Smooth muscle cell of the umbilical artery (primary cell): ENCODE measurements at places on chromosomes 16 and 17. TPM values are rescaled to one million over a fixed set of nuclear protein-coding genes. Genes with fewer than 3 reads are reported as not detected.

VAT1L gene
- total RNA-seq = 43.1 and 43.9 TPM in 2 replicates

ZFHX3 gene
- 4.8 and 11.3 TPM in 2 replicates for total RNA-seq

C17orf107 gene
- total RNA-seq = 6.8 and 7.8 TPM in 2 replicates

SLC13A2 gene
- not detected in 2 replicates for total RNA-seq

CACNA1H gene
- 1.2 and 3.0 TPM in 2 replicates for total RNA-seq

TEKT1 gene
- total RNA-seq = not detected in 2 replicates

ZNF668 gene
- 8.3 and 9.8 TPM in 2 replicates for total RNA-seq

MT1A gene
- total RNA-seq = 0.88 TPM in 1 of 2 replicates, not detected in the other

KRT32 gene
- total RNA-seq = 0.09 TPM in 1 of 2 replicates, not detected in the other

BAHCC1 gene
- 3.0 and 9.0 TPM in 2 replicates for total RNA-seq

SLC38A8 gene
- not detected in 2 replicates for total RNA-seq

TMEM235 gene
- not detected in 2 replicates for total RNA-seq

RSL1D1 gene
- total RNA-seq = 66.8 and 156 TPM in 2 replicates

NPIPA5 gene
- total RNA-seq = 0.92 and 3.0 TPM in 2 replicates

CHD9NB gene
- total RNA-seq = 1.5 and 2.2 TPM in 2 replicates

KCNH4 gene
- not detected in 2 replicates for total RNA-seq

LGALS9C gene
- not detected in 2 replicates for total RNA-seq
